ENCODE measurements at places on chromosomes 3 and 15. TPM values are rescaled to one million over a fixed set of nuclear protein-coding genes. Genes with fewer than 3 reads are reported as not detected.

DNA sequence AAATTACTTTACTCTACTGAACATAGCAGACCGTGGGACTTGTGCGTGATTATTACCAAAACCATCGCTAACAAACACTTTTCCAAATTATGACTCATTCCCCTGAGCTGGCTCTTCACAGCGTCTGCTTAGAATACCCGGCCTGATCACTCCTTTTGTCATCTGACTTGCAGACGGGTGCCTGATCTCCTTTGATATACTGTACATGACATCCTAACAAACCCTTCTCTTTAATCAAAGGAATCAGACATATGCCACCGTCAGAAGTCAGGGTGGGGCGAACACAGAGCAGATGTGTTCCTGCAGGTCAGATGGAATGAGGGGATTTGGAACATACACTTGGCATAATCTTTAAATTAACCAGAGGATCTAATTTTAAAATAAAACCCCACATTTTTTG lies 48.5 kb upstream of the SH3GL3 start:
- DNase-seq, result no peak

RASGRP1 gene
- 47.8 TPM for polyA plus RNA-seq

THSD4 gene
- polyA plus RNA-seq, result not detected

GOLGA8M gene
- polyA plus RNA-seq, result not detected

DNA sequence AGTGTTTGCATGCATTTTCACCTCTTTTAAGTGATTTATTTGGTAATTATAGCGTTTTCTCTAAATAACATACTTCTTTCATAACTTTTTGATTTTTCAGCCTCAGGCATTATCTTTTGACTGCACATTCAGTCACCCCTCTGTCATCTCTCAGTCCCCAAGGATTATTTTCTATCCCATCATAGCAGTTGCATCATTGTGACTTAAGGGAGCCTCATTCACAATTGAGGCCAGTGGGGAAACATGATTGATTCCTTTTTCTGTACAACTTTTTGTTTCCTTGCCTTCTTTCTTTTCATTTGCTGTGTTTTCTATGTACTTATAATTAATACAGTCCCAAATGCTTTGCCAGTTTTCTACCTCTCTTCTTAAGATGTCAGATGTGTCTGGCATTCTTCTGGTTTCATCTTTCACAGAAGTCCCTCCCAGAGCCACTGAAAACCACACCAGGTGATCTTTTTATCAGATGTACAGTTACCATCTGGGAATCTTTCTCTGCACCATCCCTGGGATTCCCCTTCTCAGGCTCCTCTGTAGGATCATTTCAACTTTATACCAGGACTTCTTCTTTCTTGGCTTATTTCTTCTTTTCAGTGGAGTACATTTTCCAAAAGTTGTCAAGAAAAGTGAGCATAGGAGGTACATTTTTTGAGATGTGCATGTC lies 151.4 kb downstream of the RAP2B start:
- no peak for DNase-seq

- no peak for DNase-seq
These were observed 408.4 kb downstream of the AGBL1 start for GRCh38 chr15:86488046-86488445.

FBXO40 gene
- polyA plus RNA-seq, result 0.08 TPM

DNA sequence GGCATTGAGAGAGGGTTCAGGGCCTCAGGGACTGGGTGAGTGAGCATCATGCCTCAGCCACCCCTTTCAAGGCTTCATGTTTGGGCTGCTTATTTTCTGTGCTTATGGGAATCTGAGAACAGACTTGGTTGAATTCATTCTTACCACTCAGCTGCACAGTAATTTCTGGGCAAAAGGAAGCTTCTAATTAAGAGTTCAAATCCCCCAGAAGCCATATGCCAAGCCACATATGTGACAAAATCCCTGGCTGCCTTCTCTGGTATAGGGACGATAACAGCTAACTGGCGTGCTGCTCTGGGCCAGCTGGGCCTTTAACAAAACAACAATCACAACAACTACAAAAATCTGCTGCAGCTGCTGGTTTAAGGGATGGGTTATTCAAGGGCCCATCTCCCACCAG lies 181.0 kb upstream of the ANKRD28 start:
- no peak for DNase-seq

DNA sequence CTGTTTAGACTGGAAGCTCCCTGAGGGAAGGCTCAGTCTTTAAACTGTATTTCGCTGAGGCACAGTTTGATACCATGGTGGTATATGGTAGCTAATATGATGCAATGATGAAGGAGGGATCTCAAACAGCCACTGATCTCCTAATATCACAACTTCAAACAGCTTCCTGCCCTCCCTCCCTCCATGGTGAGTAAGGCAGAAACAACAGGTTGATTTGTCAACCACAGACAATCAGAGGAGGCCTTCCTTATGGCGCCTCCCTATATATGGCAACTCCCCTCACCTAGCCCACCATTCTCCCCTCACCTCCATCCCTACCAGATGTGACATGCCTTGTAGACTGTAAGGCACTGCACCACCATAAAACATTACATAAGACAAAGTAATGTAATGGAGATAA lies 316.5 kb upstream of the ICE2 start:
- DNase-seq, result no peak

DNA sequence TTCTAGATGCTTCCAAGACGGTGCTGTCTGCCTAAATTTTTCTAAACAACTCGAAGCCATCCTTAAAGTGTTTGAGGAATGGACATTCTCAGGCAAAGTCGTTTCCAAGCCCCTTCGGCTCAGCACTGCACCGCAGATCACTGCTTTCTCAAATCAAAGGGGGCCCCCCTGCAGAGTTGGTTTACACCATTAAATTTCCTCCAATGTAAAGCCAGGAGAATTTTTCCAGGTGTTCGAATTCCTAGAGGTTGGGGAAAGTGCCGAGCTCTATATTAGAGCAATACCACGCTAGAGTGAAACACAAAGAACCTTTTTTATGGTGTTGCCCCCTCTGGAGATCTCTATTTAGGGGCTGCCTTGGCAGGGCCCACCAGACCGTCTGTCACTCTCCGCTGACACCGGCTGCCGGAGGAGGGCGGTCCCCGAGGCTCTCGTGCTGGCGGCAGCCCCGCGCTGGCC lies 277.9 kb upstream of the NR2F2 start:
- DNase-seq, result no peak

ECE2 gene
- not detected for polyA plus RNA-seq

DNA sequence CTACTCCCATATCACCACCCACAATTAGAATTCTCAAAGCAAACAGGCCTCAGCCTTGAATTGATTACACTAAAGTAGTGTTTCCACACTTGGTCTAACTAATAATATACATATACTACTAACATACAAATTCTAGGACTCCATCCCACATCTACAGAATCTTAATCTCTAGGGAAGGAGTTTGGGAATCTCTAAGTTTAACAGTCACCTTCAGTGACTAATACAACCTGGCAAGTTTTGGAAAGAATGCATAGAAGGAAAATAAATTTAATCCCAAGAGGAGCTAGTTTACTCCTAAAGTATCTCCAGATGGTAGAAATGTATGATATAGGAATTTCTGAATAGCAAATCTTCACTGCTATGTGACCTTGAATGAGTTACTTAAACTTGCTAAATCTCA lies 9.1 kb downstream of the CLPX start:
- DNase-seq, result no peak

DNA sequence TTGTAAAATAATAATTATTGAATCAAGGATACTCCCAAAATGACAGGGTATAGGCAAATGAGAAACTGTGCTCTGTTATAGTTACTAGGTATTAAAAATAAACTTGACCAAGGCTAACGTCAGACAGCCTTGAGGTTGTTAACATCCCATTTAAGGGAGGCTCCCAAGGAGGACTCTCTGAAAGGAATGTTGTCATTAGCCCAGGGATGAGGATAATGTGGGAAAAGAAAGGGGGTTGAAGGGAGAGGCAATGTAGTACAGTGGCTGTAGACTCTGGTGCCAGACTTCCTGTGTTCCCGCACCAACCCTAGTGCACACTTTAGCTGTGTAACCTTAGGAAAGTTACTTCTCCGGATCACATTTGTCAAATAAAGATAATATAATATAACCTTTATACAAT lies 47.0 kb upstream of the RARB start:
- no peak for DNase-seq

DNA sequence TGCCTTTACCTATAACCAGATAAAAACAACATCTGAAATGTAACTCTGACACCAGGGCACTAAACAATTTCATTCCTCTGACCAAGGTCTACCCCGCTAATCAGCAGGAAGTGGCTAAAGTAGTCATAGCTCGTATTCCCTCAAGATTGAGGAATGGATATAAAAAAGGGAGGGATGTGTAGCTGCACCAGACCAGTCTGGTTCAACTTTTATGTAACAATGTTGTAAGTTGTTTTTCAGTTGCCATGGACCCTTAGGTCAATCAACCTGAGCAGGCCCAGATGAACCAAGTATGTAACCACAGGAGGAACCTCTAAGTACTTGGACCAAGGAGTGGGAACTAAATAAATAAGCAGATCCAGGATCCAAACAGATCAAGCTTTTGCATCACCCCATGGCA lies 28.4 kb upstream of the IFT57 start:
- DNase-seq, result no peak

GRCh38 chr15:77667338-77668234 lies 34.9 kb upstream of the LINGO1 start:
- no peak for DNase-seq

FGF12 gene
- polyA plus RNA-seq, result not detected

DNA sequence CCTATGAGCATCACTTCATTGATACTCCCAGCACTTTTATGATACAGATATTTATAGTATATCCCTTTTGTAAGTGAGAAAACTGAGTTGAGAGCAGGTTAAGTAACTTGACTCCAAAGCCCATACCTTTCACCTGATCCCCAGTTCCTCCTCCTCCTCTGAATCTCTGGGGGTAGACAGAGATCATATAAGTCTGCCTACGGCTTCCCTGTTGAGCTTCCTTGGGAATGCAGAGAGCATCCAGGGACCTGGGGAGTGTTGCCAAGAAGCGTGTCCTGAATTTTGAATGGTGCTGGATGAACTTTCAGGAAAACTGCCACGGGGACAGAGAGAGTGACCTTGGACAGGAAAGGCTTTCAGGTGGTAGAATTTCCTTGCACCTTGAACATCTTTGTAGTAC lies 268.5 kb downstream of the LRTM1 start:
- DNase-seq, result no peak

DNA sequence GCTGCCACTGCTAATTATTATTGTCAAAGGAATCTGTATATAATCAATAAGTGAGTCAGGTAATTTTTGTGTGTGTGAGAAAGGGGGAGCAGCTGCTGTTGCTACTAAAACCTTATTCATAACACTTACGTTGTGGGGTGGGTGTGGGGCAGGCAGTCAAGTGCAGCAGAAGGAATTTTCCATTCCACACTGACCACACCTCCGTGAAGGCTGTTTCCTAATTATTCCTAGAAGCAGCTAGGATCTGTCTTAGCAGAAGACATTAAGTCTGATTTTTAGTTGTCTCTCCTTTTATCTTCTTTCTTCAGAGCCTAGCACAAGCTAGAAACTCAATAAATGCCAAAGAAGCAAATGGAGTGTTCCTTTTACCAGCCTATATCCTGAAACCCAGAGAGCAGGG lies 4.0 kb upstream of the U2SURP start:
- no peak for DNase-seq

GRCh38 chr15:92583096-92584034 lies 72.2 kb downstream of the FAM174B start:
- no peak for DNase-seq

DNA sequence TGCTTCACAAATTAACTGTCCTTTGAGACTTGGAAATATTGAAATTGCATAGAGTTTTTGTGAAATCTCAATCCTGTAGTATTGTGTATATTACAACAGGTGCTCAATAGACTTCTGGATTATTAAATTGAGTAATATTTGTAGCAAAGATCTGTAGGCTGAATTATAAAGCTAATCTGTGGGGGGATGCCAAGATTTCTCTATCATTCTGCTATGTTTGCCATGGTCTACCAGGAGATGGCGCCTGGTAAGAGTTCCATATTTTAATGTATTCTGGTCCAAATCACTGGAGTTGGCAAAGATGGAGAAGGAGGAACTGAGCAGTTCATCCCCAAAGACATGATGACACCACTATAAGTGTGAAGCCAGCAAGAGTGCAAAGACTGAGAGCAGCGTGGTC lies 340.9 kb upstream of the TPRG1 start:
- DNase-seq, result no peak

CPN2 gene
- not detected for polyA plus RNA-seq

- no peak for DNase-seq
These were observed 15.8 kb downstream of the C3orf85 start for GRCh38 chr3:109152320-109152719.

- DNase-seq, result no peak
These were observed 76.8 kb downstream of the CHCHD4 start for GRCh38 chr3:14047841-14048240.

- no peak for DNase-seq
These were observed 7.7 kb upstream of the DCP1A start for GRCh38 chr3:53354945-53355498.

- DNase-seq, result no peak
These were observed 8.6 kb upstream of the IL20RB start for GRCh38 chr3:136949146-136949545.

TEX55 gene
- polyA plus RNA-seq, result not detected

ANKRD34C gene
- not detected for polyA plus RNA-seq

DNA sequence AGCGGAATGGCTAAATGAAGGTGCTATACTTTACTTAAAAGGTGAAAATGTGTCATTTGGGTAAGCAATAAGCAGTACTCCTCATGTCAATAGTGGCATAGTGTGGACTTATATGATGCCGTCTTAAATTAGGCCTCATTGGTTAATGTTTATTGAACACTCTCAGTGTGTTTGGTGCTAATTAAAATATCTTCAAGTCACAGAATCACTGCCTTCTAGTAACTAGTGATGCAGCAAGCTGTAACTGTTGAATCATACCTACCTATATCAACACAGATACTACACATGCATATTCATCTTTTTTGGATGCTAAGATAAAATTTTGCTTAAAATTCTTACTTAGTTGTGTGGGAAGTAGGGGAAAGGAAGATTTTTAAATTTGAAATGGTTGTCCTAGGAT lies 30.7 kb downstream of the ARHGAP31 start:
- no peak for DNase-seq

ZDHHC23 gene
- 0.82 TPM for polyA plus RNA-seq

GRCh38 chr15:100726070-100726420 lies 123.7 kb downstream of the ASB7 start:
- DNase-seq, result no peak

- peak; percentile 15 for DNase-seq
These were observed 993 bp upstream of the ISL2 start for GRCh38 chr15:76335307-76336253.

- no peak for DNase-seq
These were observed 283.8 kb upstream of the NR2F2 start for GRCh38 chr15:96046620-96047240.

DNA sequence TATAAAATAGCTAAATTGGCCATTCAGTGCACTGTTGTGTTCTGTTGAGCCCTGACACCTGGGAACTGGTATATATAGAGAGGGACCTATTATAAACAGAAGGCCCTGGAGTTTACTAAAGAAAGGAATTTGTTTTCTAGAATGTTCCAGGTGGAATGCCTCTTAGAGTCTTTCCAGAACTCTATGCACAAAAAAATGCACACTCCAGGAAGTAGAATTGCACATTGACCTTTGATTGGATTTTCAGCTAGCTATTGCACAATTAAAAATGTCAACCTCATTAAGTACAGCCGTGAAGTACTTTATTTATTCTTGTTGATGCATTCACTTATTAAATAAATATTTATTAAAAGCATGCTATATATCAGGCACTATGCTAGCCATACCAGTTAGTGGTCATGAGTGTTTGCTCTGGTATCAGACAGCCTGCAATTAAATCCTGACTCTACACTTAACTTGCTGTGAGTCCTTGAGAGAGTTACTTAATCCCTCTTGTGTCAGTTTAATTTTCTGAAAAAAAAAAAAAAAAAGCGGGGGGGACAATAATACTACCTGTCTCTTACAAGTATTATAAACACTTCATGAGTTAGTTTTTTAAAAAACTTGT lies 40.8 kb downstream of the NDUFB4 start:
- no peak for DNase-seq

LARP6 gene
- not detected for polyA plus RNA-seq

All from CD4-positive, alpha-beta memory T cell (primary cell).